ENCODE measurements at places on chromosomes 11 and 22.
A peak's percentile ranks its signal among the peaks of the same experiment; 100 is the strongest.

GRCh38 chr11:35566885-35567284, 41.5 kb upstream of the PAMR1 start:
- no peak for DNase-seq

DNA sequence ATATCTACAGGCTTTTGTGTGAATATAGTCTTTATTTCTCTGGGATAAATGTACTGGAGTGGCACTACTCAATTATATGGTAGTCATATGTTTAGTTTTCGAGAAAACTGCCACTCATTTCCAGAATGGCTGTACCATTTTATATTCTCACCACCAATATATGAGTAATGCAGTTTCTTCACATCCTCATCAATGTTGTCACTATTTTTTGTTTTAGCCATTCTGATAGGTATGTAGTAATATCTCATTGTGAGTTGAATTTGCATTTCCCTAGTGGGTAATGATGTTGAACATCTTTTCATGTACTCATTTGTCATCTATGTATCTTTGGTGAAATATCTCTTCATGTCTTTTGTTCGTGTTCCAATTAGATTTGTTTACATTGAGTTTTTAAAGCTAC, 18.0 kb downstream of the ACRV1 start:
- no peak for DNase-seq

DNA sequence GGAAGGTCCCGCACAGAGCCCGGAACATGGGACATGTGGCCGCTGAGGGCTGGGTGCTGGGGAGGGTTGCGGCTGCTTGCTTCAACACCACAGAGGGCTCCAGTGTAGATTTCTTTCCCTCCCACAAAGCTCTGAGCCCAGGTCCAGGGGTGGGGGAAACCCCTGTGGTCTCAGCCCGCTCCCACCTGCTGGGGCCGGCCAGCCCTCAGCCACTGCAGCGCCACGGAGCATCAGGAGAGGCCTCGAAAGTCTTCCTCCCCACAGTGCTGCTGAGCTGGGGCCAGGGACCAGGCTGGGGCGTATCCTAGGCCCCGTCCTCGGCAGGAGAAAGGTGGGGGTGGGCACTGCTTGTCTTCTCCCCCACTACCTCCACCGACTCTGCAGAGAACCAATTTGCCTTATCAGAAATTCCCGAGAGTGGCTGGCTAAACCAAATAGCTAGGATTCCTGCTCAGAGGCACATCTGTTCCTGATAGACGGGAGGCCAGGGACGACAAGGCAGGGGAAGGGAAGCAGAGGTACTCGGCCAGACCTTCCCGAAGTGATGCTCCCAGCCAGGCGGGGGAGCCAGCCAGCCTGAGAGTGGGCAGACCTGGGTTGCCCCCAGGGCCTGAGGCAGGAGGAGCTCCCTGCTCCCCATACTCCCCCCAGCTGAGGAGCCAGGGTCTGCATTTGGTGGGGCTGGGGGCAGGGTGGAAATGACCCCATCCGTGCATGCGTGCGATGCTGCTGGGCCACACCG, 18.7 kb downstream of the IGF2 start:
- DNase-seq: no peak

- no peak for DNase-seq
Measured at GRCh38 chr11:66727282-66728037, 1.6 kb downstream of the SPTBN2 start.

DNA sequence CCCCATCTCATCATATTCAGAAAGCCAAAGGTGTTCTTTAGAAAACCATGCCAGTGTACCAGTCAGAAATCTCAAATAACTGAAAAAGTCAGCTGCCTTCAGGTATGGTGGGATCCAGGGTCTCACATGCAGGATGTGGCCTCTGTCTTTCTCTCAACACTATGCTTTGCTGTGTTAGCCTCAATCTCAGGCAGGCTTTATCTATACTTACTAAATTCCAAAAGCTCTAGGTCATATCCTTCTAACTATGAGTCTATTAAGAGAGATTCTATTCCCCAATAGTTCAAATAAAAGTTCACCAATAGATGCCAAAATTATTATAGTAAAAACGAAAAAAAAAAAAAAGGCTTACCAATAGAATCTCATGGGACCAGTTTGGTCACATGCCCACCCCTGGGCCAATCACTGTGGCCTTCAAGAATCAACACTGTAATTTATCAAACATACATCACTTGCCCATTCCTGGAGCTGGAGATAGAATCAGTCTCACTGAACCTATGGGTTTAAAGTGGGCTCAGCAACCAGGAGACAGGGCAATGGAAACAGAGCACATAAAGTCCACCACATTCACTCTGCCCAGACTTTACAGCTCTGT, 38.0 kb upstream of the APLNR start:
- no peak for DNase-seq

DNA sequence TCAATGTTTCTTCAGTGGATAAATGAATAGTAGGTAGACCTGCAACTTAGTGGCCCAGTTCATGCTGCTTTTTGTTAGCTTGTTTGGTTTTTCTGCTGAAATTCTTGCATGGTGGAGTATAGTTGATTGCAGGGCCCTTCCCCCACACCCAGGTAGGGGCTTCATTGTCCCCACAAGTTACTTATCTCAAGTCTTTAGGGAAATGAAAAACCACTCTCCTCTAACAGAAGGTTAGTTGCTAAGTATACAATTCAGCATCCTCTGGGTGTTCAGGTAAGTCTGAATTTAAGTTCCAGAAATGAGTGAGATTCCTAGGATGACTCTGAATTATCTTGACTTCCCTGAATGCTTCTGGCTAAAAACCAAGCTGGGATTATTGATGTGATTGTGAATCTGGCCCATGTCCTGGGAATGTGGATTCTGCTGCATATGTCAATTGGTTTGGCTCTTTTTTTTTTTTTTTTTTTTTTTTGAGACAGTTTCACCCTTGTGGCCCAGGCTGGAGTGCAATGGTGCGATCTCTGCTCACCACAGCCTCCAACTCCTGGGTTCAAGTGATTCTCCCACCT, 40.3 kb downstream of the BCL2L13 start:
- DNase-seq: no peak

DNA sequence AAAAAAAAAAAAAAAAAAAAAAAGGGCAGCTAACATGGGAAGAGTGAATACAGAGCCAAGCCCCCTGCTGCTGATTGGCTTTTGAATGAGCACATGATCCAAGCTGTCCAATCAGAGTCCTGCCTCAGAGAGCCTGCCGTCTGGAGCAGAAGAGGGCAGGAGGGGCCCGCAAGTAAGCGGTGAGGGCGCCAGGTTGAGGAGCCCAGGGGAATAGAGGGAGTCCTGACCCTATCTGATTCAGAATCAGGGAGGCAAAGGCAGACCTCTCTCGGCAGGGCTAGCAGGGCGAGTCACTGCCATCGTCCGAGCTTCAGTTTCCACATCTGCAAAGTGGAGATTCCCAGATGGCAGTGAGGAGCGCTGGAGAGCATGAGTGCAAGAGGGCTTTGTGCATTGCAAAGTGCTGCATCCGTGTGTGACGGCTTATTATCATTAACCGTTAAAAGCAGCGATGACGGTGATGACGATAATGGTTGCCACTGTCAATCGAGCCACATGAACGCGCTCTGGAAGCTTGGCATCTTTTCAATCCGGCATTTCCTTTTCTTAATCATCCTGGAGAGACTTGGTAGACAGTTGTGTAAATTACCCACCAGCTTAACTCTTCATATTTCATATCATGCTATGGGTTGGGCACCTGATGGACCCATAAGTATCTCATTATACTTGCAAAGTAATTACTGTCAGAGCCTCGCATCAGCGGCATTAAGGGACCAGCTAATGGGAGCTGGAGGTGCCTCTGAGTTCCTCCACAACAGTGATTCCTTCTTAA, 68.6 kb upstream of the ATXN10 start:
- DNase-seq: no peak

DNA sequence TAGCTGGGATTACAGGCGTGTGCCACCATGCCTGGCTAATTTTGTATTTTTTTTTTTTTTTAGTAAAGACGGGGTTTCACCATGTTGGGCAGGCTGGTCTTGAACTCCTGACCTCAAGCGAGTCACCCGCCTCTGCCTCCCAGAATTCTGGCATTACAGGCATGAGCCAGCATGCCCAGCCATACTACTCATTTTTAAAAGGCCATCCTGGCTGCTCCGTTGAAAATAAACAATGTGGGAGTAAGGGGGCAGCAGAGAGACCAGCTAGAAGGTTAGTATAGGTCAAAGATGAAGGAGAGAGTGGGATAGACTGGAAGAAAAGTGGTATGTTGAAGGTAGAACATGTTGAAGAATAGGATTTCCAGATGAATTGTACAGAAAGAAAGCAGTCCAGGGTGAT, 17.6 kb upstream of the LIN7C start:
- no peak for DNase-seq

DNA sequence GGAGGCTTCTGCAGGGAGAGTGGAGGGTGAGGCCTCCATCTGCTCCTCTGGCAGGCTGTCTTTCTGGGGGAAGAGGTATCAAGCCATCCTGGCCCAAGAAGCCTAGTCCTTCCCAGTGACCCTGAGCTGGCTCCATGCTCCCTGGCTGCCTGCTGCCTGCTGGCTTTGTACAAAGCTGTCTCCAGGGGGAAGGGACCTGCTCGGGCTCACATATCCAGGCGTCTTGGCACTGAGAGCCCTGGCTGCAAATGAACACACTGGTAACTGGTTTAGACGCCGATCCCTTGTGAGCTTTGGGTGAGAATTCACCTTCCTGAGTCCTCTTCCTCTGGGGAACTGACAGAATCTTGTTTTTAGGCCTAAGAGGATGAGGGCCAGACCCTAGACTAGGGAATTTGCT, 210.3 kb upstream of the ZBED5 start:
- no peak for DNase-seq

DNA sequence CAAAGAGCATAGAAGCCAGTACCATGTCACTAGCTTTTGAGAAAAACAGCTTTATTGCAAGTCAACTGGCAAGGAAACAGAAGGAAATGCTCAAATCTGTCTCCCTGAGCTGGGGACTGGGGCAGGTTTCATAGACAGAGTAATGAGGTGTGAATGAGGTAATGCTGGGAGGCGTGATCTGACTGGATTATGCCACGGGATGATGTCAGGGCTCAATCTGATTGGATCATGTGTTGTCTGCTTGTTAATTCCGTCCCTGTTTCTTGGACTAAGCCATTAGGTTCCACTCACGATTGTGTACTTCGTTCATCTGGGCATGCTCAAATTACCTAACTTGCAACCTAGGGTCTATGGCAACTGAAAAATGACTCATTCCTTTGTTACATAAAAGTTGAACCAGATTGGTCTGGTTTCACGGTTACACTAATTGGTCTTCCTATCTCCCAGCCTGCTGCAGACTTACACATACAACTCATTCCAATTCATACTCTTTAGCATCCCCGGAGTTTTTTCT, 20.2 kb upstream of the OR10A5 start:
- no peak for DNase-seq

GRCh38 chr11:125078516-125079140, 15.5 kb downstream of the SLC37A2 start:
- DNase-seq: no peak

- peak; percentile 14 for DNase-seq
Measured at GRCh38 chr22:31148953-31149627, 8.8 kb upstream of the PLA2G3 start.

- no peak for DNase-seq
Measured at GRCh38 chr11:103069367-103069766, 22.6 kb downstream of the DCUN1D5 start.
